ENCODE measurements at places on chromosomes 7 and 10.

GRCh38 chr7:107208024-107208521, 39.3 kb downstream of the HBP1 start:
- DNase-seq, result no peak

GRCh38 chr7:43433639-43434038, 149.3 kb upstream of the STK17A start:
- no peak for DNase-seq

- no peak for DNase-seq
These were observed 26.5 kb upstream of the VSIR start for GRCh38 chr10:71799608-71800453.

- no peak for DNase-seq
These were observed 21.6 kb upstream of the NUP205 start for GRCh38 chr7:135536150-135536549.

DNA sequence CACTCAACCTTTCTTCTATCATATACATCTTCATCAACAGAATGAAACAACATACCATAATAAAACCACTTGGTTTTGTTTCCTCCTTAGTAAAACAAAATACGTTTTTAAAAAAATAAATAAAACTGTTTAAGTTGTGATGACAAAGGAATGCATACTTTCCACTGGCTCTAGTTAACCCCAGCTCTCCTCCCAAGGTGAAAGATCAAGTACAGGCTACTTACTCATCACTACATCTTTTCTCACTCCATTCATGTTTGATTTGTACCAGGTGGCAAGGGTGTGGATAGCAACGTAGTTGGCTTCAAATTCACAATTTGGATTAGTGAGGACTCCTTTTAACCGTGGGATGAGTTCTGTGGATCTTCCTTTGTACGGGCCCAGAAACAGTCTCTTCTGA, 14.7 kb downstream of the OGA start:
- no peak for DNase-seq

All from activated CD8-positive, alpha-beta memory T cell treated with anti-CD3 and anti-CD28 coated beads, Interleukin-2, amount 50 U/mL, for 4 hours (primary cell).